AG08396 (cell line): ENCODE measurements at places on chromosomes 6 and 20.

DNA sequence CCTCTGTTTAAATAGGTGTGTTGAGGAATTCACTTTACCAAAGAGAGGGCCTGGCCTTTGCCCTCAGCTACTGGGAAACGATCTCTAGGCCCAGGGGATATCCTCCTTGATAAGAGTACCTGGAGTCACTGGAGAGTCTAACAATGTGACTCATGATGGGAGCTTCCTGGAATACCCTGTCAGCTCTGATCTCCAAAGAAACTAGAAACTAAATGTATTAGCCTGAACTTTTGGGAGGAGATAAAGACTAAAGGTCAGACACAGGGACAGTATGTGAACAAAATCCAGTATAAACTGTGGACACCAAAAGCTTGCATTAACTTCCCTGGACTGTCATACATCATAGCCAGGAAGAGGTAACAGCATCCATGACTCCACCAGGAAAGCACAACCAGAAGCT is 148.5 kb downstream of the RNGTT start:
- DNase-seq = no peak

- no peak for DNase-seq
Measured at GRCh38 chr6:3026791-3027626, 27.3 kb downstream of the NQO2 start.

DNA sequence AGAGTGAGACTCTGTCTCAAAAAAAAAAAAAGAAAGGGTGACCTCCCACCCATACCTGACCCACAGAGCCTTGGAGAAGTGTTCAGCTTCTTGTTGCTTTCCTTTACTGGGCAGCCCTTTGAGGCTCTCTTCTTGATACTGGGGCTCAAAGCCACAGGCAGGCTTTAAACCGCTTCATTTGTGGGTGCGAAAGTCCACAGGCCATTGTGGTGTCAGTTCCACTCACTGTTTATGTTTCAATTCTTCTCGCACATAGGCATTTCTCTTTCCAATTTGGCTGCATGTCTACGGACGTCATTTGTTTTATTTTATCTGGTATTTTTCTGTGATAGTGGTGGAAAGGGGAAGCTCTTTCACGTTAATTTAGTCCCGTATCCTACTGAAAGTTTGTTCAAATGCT is 34.6 kb downstream of the PPARD start:
- no peak for DNase-seq

DNA sequence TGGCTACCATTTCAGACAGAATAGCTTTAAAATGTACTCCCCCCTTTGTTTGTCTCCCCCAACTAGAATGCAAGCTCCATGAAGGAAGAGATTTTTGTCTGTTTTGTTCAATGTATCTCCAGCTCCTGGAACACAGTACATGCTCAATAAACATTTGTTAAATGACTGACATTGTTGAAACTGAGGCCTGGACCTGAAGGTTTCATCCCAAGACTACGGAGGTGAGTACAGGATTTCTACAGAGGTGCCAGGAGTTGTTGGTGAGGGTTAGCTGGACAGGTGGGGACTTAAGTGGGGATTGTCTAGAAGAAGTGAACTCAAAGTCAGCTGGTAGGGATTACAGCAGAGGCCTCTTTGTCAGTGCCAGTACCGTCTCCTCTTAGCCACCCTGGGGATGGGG is 19.4 kb downstream of the VEGFA start:
- DNase-seq = no peak

- DNase-seq = no peak
Measured at GRCh38 chr20:14611479-14611878, 274.1 kb upstream of the FLRT3 start.

- no peak for DNase-seq
Measured at GRCh38 chr6:149925253-149925973, 2.5 kb upstream of the RAET1G start.

DNA sequence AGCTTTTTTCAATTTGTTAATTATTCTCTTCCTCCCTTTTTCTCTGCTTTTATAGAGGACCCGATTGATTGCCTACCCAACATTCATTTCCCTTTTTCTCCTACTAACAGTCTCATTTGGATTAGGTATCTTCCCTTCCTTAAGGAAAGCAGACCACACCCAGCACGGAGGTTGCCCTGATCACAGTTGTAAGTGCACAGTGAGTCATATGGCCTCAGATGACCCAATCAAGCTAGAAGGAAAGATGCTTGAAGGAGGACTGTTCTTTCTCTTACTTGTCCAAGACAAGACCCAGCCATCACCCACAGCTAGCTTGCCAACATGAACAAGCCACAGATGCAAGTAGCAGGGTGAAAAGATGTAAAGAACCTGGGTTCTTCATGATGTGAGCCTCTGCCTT is 518.6 kb downstream of the PKHD1 start:
- DNase-seq = no peak

DNA sequence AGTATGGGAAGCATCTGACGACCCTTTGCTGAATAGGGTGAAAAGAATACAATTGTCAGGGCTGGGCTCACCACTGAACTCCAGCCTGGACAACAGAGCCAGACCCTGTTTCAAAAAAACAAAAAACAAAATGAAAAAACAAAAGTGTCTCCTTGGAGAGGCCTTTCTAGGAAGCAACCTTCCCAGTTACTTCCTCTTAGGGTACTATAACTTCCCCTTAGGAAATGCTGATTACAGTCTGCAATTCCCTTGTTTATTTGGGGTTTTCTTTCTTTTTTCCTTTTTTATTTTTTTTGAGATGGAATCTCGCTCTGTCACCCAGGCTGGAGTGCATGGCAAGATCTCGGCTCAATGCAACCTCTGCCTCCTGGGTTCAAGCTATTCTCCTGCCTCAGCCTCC is 20.5 kb upstream of the TTPAL start:
- no peak for DNase-seq

- no peak for DNase-seq
Measured at GRCh38 chr6:110528930-110529325, 52.5 kb upstream of the SLC22A16 start.

GRCh38 chr20:56504373-56505005 is 20.1 kb upstream of the FAM209A start:
- DNase-seq = peak; percentile 24

- DNase-seq = no peak
Measured at GRCh38 chr6:11514672-11515071, 22.9 kb upstream of the TMEM170B start.

DNA sequence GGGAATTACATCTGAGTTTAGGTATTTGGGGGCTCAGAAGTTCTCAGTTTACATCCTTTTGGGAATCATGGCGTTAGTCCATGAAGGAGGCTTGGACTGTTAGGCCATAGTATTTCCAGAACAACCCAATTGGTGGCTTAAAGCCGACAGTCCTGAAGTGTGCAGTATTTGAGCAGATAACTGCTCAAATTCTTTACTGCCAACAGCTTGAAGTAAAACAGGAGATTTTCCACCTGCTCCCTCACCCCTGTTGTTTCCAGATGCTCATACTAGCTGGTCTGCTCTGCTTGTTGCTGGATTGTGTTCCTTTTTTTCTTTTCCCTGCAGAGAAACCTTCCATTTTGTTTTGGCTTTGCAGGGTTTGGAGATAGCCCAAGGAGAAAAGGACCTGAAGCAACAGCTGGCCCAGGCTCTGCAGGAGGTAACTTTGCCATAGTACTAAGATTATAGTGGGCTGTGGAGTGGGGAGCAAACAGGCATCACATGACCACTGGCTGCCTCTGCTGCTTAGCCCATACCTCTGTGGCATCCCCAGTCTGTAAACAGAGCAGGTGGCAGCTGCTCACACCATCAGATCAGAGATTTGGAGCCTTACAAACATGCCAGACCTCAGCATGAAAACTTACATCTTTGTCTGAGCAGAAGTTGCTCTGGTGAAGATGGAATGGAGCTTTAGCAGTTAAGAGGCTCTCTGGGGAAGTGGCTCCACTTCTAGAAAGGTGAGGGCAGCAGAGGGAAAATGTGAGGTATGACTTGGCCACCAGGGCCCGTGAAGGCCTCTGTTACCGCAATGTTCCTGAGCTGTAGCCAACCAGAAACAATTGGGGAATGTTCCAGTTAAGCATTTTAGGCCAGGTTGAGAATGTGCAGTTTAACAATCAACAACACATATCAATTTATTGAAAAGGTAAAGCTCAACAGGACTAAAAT is 17.6 kb downstream of the RNF8 start:
- no peak for DNase-seq

DNA sequence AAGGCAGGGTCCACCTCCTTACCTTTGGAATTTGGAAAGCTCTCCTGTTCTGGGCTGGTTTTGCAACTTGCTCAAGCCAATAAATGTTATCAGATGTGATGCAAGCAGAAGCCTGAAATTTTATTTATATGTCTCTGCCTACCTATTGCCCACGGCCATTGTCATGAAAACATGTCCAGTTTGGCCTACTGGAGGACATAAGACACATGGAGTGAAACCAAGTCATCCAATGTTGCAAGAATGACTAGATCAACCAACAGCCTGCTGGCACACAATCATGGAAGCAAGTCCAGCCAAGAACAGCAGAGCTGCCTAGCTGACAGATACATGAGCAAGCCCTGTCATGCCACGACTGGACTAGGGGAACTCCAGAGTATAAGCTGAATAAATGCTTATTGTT is 56.7 kb upstream of the IRAK1BP1 start:
- peak; percentile 25 for DNase-seq

DNA sequence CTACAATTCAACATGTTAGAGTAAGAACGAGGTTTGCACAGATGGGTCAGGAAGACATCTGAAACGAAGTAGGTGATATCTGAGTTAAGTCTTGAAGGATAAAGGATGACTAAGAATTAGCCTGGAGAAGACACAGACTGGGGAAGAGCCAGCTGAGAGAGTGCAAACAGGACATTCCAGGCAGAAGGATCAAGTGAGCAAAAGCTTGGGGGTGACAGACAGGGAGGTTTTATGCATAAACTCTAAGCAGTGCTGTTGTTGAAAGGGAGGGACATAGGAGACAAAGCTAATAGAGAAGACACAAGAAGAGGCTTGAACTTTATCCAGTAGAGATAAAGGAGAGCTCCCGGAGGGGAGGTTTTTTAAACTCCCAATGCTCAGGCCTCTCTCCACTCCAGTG is 15.0 kb upstream of the ETV7 start:
- no peak for DNase-seq

DNA sequence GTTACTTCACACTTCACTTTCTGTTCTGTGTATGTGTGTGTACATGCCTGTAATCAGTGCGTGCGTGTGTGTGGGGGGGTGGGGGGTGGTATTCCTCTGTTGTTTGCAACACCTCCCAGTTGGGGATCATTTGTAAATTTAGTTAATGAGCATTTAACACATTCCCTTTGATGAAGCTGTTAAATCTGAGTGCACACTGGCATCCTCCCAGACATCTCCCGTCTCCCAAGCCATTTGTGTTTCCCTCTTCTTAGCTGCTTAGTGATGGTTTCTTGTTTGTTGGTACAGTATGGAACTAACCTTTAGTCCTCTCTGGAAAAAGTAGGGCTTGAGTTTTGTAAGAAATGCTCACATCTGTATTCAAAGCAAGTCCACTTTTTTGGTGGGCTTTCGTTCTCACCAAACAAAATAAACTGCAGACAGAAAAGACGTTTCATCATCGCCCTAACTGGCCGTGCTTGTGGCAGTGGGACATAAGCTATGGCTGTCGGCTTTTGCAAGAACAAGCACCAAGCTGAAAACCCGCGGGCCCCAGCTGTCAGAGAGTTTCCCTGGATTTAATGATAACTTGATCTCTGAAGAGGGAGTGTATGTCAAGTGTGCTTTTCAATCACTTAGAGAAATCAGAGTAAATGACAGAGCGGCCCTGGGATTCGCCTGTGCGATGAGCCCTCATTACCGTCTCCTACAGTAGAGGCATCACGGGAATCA is 54.9 kb upstream of the SASH1 start:
- DNase-seq = no peak

GRCh38 chr6:155024391-155025027 is 29.4 kb downstream of the TIAM2 start:
- no peak for DNase-seq

DNA sequence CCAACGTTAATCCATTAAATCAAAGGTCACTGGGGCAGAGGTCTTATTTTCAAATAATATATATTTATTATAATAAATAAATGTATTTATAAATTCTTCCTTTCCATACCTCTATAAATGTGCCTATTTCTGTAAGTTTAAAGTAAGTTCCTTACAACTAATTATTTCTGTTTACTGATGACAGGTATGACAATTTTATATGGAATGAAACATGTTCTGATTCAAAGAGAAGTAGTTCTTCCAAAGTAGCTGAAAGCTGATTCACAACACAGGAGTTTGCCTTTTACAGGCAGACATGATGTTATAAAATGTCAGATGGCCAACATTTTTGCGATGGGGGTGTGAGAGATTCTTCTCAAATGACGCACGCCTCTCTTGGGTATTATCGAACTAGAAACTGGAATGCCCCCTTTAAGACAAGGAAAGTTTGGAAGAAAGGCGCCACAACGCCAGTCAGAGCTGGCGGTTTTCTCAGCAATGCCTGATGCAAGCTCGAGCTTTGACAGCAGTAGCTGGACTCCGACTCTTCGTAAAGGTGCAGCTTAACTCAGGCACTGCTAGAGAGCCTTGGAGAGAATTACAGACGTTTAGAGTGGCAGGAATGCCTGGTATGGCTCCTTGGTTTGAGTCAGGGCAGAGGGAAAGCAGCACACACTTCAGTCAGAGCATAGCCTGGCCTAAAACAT is 92.1 kb downstream of the FOXC1 start:
- peak; percentile 80 for DNase-seq

- DNase-seq = no peak
Measured at GRCh38 chr6:104472021-104472901, 387.5 kb downstream of the HACE1 start.

DNA sequence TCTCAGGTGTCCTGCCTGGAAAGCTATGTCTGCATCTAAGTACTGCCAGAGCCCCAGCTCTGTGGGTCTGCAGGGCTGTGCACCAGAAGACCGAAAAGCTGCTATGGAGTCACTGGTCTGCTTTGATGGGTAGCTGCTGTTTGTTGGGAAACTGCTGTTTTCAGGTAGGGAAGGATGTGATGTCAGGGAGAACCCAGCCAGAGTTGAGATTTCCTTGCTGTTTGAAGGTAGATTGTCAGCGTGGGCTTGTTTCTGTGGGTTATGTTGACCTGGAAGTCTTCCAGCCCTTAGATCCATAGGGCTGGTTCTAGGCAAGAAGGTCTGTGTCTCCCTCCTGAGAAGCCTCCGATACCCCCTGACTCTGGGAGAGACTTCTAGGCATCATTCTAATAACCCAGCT is 12.2 kb upstream of the SHLD1 start:
- DNase-seq = no peak

GRCh38 chr6:138510093-138510492 is 10.8 kb upstream of the NHSL1 start:
- no peak for DNase-seq

DNA sequence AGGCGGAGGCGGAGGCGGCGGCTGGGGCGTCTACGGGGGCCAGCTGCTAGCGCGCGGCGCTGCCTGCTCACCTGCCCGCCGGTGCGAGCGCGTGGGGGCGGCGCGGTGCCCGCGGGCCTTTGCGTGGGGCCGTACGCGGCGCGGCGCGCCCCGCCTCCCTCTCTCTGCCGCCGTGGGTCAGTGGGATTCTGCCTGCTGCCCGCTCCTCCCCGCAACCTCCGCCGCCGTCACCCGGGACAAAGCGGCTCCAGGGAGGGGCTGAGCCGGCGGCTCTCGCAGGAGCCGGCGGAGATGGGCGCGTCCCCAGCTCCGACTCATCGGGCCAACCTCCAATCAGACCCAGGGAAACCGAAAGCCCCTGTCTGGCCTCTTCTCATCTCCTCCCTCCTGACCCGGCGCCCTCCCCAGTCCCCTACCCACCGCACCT is at the start of gene RCAN2:
TSS of gene RCAN2 (minus strand) at position 249 of the 427 bp plus-strand sequence.
- DNase-seq = peak; percentile 74
